ENCODE measurements at places on chromosomes 16 and 17. TPM values are rescaled to one million over a fixed set of nuclear protein-coding genes. Genes with fewer than 3 reads are reported as not detected.
A peak's percentile ranks its signal among the peaks of the same experiment; 100 is the strongest.

DNA sequence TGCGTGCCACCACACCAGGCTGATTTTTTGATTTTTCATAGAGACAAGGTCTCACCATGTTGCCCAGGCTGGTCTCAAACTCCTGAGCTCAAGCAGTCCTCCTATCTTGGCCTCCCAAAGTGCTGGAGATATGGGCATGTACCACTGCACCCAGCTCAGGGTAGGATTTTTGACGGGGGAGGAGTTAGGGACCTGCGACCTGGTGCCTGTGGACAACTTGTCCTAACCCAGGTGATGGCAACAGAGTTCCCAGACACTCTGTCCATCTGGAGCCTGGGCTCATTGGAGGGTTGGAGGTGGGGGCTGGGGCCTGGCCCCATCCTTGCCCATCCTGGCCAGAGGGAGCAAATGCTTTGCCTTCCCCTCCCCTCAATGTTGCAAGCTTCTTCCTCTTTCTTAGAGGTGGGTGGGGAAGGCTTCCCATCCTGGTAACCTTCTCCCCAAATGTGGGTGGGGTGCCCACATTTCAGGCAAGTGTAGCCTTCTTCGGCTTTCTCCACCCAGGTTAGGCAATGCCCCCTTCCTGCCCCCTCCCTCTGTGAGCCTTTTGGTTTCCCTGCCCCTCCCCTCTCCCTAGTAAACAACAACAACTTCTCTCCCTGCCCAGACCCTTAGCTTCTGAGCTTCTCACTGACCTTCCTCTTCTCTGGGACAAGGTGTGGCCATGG, 24.9 kb downstream of the RARA start:
- no peak for DNase-seq

- no peak for DNase-seq
These were observed 22.6 kb upstream of the ITGA3 start for GRCh38 chr17:50033316-50033715.

GRCh38 chr17:1486802-1487695, 5.4 kb downstream of the MYO1C start:
- DNase-seq: peak; percentile 73

- peak; percentile 66 for DNase-seq
These were observed at the start of gene PRKCA for GRCh38 chr17:66301864-66302741. PRKCA (plus strand) TSS chr17:66302613.

DNA sequence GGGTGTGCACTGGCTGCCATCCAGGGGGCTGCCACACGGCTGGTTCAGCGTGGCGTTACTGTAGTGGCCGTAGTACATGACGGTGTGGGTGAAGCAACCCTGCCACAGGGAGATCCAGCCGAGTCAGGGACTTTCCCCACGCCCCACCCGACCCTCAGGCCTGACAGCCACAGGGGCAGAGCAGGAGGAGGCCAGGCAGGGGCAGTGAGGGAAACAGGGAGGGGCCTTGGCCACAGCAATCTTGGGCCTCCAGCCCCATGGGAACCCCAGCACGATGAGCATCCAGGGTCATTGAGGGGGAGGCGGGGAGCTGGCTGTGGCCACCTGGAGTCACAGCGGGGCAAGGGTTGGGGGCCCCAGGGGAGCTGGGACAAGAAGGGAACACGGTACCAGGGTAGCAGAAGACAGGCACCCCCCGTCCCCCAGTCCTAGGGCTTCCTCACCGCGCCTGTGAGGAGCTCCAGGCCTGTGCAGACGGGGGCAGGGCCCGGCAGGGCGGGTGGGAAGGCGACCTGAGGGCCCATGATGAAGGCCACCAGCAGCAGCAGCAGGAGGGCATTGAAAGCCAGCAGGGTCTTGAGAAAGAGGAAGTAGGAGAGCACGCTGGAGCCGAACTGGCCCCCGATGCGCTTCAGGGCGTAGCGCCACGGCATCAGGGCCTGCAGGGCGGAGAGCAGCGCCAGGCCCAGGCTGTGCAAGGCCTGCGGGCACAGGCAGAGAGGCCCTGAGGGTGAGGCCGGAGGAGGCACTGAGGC, 4.3 kb downstream of the TMC6 start:
- DNase-seq: no peak

- DNase-seq: no peak
These were observed 118.9 kb upstream of the PIRT start for GRCh38 chr17:10956821-10957220.

The NPIPA5 gene
- not detected for polyA plus RNA-seq

The PRR35 gene
- polyA plus RNA-seq: not detected
